ENCODE measurements at places on chromosomes 1 and 21.

- no peak for DNase-seq
These were observed 5.2 kb downstream of the CAPN9 start for GRCh38 chr1:230752407-230752806.

GRCh38 chr21:45615145-45615711 is 28.3 kb upstream of the PCBP3 start:
- DNase-seq, result peak; percentile 84

GRCh38 chr1:46437723-46438122 is 43.6 kb downstream of the FAAH start:
- DNase-seq, result no peak

GRCh38 chr1:192580351-192580962 is 4.9 kb downstream of the RGS1 start:
- no peak for DNase-seq

DNA sequence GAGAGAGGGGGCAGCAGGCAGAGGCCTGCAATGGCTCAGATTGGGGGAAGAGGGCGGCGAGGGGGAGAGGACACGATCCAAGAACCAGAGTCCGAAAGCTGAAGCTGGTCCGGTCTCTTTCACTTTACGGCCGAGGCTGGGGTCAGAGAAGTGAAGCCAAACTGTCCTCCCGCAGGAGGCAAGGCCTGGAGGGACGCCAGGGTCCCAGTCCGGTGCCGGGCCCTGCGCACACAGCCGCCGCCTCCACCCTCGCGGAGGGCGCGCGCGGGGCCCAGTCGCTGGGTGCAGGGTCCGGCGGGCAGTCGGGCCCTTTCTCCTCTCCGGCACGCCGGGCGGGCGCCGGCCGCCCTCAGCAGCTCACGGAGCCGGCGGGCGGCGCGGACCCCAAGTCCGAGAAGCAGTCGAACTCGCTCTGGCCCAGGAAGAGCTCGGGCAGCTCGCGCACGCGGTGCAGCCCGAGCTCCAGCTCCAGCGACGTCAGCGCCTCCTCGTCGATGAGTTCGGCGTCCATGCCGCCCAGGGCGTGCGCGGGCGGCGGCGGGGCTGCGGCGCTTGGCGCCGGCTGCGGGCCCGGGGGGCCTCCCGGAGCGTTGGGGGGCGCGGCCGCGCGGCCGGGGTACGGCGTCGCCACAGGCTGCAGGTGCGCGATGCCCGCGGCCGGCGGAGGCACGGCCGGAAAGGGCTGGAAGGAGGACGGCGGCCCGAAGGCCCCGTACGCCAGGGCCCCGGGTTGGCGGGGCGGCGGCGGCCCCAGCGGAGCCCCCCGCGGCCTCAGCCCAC is 749 bp downstream of the CITED4 start:
- no peak for DNase-seq

DNA sequence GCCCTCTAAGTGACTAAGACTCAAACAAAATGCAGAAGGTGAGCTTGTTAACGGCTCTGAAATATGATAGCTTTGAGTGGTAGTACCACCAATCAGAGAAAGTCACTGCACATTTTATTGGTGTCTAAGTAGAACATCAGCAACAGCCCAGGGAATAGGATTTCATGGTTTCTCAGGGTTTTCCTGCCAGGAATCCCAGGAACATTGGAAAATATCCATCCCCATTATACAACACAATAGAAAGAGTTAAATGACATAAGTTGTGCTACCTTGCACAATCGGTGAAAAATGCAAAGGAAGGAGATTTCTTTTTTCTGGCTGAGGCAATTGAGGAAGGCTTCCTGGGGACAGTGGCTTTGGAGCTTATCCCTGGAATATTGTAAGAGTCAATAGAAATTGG is 283.1 kb downstream of the HLX start:
- no peak for DNase-seq

DNA sequence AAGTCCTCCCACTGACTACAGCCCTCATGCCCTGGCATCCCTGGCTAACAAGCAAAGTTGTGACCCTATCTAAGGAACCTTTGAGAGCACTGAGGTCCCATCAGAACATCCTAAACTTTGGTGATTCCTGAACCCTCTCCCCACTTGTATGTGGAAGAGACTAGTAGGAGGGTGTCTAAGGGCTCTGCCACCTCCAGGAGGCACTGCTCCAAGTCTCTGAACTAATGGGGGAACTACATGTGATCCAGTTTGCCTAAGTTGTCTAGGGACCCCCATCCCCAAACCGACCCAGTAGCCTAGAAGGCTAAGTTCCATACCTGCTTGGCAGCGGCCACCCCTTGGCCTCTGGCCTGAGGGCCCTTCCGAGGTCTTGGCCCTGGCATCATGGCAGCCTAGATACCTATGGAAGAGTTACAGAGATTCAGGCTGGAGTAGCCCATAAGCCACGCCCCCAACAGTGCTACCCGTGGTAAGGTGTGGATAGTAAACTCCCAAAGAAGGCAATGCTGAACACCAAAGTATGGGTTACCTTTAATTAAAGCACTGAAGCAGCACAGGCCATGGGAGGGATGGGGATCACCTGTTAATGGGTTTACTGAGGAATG is 1.7 kb downstream of the CC2D1B start:
- DNase-seq, result no peak

DNA sequence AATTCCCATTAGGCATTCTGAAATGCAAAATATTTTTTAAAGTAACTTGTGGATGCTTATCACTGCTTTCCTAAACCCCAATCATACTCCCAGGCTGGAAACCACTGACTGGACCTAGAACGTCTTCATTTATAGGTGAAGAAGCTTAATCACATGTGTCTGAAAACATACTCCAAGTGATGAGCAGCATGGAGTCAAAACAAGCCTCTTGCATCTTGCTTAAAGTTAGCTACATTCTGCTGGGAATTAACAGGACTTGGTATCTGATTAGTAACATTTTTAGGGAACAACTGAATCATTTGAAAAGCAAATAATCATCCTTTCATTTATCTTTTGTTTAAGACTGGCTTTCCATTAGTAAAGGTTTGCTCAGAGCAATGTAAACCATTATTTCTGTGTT is 105.7 kb downstream of the AK5 start:
- DNase-seq, result no peak

DNA sequence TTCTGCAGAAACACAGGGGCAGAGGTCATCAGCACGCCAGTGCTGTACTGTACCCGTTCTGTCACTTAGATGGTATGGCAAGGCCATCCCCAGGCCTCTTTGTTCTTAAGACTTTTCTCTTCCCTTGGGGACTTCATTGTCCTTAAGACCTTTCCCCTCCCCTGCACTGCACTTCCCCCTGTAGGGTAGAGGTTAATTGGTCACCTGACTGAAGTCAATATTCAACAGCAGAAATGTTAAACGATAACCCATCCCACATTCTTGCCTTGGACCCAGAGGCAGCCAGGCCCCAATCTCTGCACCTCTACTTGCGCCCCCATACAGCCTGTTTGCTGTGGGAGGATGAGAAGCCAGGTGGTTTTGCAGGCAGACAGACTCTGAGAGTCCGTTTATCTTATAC is 10.2 kb downstream of the PHGDH start:
- no peak for DNase-seq

DNA sequence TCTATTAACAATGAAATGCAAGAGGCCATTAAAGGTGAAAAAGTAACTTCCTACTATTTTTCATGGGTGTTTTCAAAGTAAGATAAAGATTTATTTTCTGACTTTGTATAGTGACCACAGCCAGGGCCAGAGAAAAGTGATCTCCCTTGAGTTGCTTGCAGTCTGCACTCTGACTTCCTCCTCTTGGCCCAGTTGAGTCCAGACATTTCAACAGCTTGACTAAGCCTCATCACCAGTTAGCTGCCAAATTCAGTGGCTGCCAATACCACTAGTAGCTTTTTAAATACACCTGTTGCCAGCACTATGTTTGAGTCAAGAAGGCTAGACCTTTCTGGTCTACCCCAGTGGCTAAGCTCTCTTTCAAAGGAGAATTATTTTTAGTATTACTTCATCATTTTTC is 3.7 kb upstream of the NEK7 start:
- DNase-seq, result no peak

- DNase-seq, result no peak
These were observed 42.8 kb upstream of the CACYBP start for GRCh38 chr1:174956976-174957375.

- DNase-seq, result no peak
These were observed 978 bp downstream of the SLC39A1 start for GRCh38 chr1:153962088-153963029.

DNA sequence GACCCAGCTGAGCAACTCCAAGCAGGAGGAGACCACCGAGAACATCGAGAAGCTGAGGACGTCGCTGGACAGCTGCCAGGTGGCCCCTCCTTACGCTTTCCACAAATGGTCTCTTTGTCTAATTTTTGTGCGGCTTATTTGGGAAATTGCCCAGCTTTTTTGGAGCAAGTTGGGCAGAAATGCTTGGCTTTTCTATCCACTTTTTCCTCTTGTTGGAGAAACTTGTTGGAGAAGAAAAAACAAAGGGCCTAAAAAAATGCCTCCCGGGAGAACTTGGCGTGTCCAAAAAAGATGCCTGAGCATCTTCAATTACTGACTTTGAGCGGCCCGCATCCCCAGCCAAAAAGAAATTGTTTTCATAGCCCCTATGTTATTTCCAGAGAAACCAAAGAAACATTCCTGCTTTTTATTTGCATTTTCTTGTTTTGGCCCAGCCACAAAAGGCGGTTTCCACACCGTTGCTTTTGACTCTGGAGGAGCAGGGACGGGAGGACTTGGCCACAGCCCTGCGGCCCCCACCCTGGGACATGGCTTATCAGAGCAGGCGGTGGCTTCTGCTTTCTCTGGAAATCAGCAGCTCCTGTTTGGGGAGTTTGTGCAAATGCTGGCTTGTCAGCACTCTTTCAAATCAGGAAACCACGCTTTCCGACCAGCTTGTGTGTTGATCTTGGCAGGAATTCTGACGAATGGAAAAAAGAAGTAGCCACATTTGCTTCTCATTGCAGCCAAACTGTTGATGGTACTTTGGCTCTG is 81.2 kb upstream of the EFHD2 start:
- DNase-seq, result no peak

Measured in T-helper 9 cell (primary cell).